ENCODE measurements at places on chromosomes 11 and 22.

DNA sequence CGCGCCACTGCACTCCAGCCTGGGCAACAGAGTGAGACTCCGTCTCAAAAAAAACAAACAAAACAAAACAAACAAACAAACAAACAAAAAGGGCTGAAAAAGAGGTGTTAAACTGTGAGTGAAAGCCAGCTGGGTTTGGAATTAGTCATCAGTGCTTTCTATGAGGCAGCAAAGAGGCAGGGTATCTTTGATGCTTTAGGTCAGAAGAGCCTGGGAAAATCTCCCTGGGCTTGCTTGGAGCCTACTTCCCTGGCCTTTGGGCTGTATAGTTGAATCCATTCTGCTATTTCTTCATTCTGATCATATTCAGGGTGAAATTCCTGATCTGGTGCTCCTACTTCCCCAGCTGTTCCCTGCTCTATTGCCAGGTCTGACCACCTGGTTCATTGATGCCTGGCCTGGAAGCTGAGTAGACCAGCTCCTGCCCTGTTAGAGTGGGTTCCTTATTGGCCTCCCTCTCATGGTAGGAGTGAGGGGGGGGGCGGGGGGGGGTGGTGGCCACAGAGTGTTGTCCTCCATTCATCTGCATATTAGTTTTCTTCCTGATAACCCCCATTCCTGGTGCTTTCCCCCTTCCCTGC is 65.6 kb downstream of the INSC start:
- DNase-seq = no peak

- DNase-seq = no peak
Measured at GRCh38 chr22:49838771-49839717, 11.4 kb upstream of the BRD1 start.

- no peak for DNase-seq
Measured at GRCh38 chr11:12079726-12080556, 30.4 kb upstream of the MICAL2 start.

- no peak for DNase-seq
Measured at GRCh38 chr11:128695539-128696221, 1.8 kb downstream of the FLI1 start.

GRCh38 chr22:17152340-17152739 is 6.7 kb downstream of the HDHD5 start:
- DNase-seq = no peak
